Endothelial cell of umbilical vein (primary cell): ENCODE measurements at places on chromosomes 2 and 18. TPM values are rescaled to one million over a fixed set of nuclear protein-coding genes. Genes with fewer than 3 reads are reported as not detected.

The C18orf32 gene
- total RNA-seq: 27.4 and 28.4 TPM in 2 replicates

DNA sequence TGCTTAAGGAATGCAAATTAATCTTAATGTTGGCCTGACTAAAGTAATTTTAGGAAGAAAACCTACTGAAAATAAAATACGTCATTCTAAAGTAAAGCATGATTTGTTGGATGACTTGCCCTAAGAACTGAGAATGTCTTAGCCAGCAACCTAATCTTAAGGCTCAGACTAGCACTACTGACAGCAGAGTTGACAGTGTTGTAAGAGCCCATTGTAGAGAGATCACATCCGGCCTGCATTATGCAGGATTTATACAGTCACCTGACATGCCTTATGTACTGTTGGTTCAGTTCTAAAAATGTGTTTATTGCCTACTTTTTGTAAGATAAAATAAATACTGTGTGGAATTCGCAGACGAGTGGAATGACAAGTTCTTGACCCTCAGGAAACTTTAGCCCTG lies 82.3 kb downstream of the TMEM185B start:
- H3K27me3 ChIP-seq: no peaks in the 10 kb centered on the region
- no peak for DNase-seq
- H3K4me1 ChIP-seq: no peaks in the 10 kb centered on the region
- H3K36me3 ChIP-seq: no peaks in the 10 kb centered on the region

DNA sequence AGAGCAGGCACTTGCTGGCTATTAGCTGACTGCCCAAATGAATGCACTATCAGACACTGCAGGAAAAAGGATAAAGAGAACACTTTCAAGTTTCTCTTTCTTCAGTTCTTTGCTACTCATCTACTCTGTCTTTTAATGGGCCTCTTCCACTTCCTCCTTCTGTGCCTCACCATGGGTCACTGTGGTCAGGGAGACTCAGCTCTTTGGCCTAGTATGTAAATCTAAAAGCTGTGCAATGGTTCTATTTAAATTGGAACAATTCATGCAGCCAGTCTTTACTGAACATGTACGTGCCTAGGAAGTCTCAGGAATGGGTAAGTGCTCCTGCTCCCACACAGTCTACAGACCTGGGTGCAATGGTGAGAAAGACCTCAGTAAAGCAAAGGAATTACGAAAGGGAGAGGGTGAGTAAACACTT lies 79.1 kb upstream of the DNMT3A start:
- H3K27ac ChIP-seq: no peak overlapping the region
- H3K36me3 ChIP-seq: no peaks in the 10 kb centered on the region
- no peaks in the 10 kb centered on the region for H3K27me3 ChIP-seq
- DNase-seq: no peak

DNA sequence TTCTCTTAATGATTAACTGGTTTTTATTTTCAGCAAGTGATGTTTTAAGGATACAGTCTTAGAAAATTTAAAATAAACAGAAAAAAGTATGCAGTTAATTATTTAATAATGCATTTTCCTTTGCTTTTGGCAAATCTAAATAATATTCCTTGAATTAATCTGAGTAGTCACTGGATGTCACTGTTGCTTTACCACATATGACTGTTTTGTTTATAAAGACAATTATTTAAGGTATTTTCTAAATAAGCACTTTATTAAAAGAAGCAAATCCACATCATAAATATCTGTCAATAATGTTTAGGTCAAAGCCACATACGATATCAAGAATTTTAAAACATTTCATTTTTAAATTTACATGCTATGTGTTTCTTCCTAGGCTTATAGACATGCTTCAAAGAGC lies 40.6 kb upstream of the TFPI start:
- H3K4me1 ChIP-seq: no peaks in the 10 kb centered on the region
- no peak overlapping the region for H3K4me3 ChIP-seq
- DNase-seq: peak; percentile 44
- H3K27ac ChIP-seq: no peak overlapping the region
- H3K27me3 ChIP-seq: no peaks in the 10 kb centered on the region
- no peaks in the 10 kb centered on the region for H3K36me3 ChIP-seq

DNA sequence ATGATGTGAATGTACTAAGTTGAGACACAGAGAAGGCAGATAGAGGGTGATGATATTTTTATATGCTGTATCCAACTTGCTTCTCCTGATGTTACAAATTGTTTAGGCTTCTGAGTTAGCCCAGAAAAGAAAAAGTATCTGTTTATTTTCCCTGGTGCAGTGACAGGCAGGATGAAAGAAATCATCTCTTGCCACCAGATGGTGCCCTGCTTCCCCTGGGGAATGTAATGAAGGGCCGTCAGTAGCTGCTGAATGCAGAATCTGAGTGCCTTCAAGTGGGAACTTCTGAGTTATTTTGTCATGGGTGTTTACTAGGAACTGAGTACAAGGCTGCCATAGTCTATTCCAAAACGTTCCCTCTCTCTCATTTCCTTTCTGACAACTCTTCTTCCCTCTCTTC lies 525.6 kb downstream of the MBD2 start:
- no peaks in the 10 kb centered on the region for H3K27me3 ChIP-seq
- H3K36me3 ChIP-seq: no peaks in the 10 kb centered on the region
- H3K27ac ChIP-seq: no peak overlapping the region
- H3K4me3 ChIP-seq: no peak overlapping the region
